Left lobe of liver (tissue), 2 donors: ENCODE measurements at places on chromosomes 4 and X. TPM values are rescaled to one million over a fixed set of nuclear protein-coding genes. Genes with fewer than 3 reads are reported as not detected.
A peak's percentile ranks its signal among the peaks of the same experiment; 100 is the strongest.

DNA sequence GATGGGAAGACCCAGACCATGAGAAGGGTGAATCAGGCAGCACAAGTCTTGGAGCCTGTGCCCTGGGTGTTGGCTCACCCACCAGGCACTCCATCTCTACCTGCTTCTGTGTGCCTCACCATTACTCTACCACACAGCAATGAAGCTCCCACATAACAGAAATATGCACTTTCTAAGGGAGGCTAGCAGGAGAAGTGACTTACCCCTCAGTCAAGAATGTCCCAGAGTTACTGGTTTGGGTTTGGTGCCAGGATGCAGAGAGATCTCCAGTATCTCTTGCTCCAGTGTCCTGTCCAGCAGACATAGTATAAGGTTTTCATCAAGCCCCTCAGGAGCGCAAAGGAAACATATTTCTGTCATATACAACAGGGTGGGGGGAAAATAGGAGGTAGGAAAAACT is 11.3 kb upstream of the RAB40A start:
- DNase-seq = no peak

DNA sequence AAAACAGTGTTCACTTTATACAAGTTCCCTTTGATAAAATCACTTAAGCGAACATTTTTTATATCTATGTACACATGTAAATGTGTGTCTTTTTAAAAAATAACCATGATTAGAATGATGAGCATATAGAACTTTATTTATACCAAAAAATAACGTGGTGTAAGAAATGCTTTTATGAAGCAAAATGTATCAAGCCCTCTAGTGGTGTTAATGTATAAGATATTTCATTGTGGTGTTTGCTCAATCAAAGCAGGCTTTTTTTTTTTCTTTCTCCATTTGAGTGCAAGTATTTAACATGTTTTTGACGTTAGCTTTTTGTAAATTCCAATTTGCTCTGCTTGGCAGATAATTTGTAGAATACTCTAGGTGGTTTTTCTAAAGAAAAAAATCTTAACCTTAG is 2092.4 kb upstream of the TENM3 start:
- DNase-seq = no peak

- DNase-seq = no peak
These were observed 140.7 kb downstream of the TMEM164 start for GRCh38 chrX:110143454-110144210.

- DNase-seq = no peak
These were observed 18.7 kb downstream of the RASGEF1B start for GRCh38 chr4:81453024-81453423.

- no peak for DNase-seq
These were observed 560 bp upstream of the TMSB4X start for GRCh38 chrX:12974305-12974795.

DNA sequence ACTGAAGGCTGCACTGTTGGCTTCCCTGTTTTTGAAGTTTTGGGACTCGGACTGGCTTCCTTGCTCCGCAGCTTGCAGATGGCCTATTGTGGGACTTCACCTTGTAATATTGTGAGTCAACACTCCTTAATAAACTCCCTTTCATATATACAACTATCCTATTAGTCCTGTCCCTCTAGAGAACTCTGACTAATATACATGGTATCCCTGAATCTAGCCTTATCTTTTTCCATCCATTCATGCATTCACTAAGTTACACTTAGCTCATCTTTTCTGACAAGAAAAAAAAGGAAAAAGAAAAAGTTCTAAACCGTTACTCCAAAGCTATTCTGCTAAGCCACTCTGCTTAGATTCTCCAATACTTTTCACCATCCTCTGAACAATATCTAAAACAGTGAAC is 1260.2 kb upstream of the PCDH7 start:
- no peak for DNase-seq

- no peak for DNase-seq
These were observed 35.9 kb upstream of the HPSE start for GRCh38 chr4:83370640-83370906.

GRCh38 chrX:136880003-136880451 is 498 bp downstream of the RBMX start:
- peak; percentile 44 for DNase-seq

DNA sequence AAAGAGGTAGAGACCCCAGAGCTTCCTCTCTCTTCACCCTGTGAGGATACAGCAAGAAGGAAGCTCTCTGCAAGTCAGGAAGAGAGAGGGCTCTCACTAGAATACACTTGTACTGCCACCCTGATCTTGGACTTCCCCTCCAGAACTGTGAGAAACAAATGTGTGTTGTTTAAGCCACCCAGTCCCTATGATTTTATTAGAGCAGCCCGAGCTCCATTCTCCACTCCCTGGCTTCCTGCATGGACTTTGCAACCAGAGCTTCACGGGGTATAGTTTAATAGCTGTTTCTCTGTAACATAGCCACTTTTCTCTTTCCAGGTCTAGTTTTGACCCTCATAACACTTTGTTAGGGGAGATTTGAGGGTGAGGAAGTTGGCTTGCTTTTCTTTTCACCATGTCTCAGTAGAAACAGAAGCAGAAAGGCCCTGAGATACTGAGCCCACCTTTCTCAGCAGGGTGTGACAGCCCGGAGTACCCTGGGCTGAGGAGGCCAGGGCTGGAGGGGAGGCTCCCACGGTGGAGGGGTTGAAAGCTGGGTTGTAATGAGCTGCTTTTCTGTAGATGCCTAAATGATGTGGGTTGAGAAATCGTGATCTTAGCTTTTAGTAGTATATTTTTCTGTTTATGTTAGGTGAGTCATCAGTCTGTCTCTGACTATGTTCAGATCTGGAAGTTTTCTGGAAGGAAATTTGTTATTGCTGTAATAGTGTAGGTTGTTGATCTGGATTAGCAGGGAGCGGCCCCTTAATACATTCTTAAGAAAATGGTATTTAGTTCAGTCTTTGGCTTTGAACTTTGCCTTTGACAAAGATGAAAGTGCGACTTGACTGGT is 118.6 kb downstream of the PTTG2 start:
- DNase-seq = no peak

DNA sequence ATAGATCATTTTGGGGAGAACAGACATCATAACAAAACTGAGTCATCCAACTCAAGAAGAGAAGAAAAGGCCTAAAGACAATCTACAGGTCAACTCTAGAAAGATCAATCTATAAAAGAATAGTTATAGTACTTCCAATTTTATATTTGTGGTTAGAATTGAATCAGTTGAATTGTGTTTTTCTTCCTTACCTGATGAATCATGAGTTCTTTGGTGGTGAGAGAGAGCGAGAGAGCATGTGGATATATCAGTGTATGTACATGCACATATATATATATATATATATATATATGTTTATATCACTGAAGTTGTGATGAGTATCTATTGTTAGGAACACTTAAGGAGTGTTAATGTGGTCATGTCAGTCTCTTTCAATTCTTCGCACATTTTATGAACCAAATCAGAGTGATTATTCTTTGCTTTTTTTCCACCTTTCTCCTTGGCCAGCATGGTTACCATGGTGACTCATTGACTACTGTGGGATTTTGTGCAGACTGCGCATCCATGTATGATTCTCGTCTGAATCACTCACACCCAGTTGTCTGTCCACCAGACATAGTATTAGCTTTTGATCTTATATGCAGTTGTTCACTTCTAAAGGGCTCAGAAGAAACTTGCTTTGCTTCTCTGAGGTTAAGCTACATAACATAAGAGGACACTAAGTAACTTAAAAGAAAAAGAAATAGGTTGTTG is 90.4 kb upstream of the RAB40AL start:
- DNase-seq = no peak

- DNase-seq = no peak
These were observed at the start of gene NHS for GRCh38 chrX:17374619-17375366. NHS (plus strand) TSS chrX:17375200; CDS start chrX:17375758, 558 bp downstream.

DNA sequence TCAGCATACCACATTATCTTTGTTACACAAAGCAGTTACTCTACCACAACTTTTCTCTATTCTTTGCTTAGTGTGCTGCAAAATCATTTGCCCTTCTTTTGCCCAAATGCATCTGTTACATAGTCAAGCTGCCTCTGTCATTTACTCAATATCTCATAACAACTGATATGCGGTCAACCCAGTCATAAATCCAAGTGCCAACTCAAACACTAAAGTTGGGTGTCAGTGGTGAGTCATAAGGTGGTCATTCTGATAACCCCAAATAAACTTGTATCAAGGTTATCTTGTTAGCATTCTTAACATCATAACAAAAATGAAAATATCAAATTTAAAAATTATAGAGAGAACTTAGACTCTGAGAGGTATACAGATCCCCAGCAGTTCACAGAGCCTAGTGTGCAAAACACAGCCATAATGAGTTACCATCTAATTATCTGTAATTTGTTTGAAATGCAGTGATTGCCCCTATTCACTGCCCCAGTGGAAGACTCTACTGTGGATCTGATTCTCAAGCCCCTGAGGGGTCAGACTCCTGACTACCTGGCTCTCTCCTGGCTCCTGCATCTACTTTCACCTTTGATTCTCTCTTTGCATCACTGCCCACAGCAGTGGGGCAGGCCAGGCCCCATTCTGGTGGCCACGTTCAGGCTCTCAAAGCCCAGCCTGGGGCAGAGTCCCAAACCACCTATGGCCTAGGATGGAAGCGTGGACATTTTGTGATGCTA is 29.2 kb downstream of the TBC1D9 start:
- DNase-seq = no peak

DNA sequence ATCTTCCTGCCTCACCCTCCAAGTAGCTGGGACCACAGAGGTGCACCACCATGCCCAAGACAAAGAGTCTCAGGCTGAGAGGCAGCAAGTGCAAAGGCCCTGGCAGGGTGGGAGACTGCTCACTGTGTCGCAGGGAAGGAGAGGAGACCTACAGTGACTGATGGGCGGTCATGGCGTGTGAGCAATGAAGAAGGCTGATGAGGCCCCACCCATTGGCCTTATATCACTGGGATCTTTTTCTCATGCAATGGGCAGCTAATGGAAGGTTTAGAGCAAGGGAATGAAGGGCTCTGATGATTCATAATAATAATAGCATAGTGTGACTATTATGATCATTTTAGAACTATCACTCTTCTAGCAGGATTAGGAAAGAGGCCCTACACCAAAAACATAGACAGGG is 20.9 kb downstream of the FAM9C start:
- no peak for DNase-seq

DNA sequence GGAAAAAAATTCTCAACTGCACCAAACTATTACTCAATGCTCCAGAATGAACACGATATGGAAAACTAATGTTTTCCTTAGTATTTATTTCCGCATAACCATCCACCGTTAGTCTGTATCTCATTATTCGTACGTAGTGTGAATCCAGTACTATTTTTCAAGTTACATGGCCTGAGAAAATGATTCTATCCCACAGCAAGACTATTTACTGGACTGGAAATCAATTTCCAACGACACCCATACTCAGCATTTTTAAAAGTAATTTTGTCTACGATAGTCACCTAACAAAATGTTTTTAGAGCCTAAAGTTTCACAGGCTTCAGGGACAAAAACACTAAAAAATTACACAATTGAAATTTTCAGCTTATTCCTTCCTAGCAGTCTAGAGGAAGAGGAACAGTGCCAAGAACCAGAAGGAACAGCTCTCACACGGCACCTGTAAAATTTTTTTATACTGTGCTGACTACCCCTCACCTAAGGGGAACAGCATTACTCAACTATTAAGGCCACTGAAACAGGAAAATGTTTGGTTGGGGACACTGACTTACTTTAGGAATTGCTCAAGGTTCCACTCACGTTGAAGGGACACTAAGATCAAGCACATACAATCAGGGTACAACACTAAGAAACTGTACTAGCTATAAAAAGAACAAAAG is 9.6 kb downstream of the UBE2D3 start:
- DNase-seq = no peak

DNA sequence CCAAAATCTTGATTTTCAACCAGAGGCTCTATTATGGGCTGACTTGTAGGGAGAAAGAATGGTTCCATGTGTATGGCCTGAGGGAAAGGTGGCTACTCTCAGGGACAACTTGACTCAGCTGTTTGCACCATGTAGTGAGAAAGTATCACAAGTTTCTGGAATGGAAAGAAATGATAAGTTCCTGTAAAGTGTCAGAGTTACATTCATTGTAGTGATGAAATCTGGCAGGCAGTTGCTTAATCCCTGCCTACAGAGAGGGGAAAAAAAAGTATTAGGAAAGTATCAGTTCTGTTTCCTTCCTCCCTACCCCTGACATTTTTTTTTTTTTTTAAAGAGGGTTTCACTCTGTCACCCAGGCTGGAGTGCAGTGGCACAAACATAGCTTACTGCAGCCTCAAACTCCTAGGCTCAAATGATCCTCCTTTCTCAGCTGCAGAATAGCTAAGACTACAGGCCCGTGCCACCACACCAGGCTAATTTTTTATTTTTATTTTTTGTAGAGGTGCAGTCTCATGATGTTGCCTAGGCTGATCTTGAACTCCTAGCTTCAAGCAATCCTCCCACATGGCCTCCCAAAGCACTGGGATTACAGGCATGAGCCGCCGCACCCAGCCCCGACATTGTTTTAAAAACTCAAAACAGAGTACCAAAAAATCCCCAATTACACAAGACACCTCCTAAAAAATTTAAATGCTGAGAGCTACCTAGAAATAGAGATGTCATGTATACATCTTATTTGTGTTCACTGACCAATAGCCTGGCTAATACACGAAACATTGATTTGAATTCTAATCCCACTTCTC is 4.8 kb upstream of the FBXL5 start:
- no peak for DNase-seq

The CTAG2 gene
- not detected for total RNA-seq

The RPL10 gene
- total RNA-seq = 1,085 TPM

The PROM1 gene
- 1.3 TPM for total RNA-seq

The BST1 gene
- total RNA-seq = 3.7 TPM

The CCKAR gene
- not detected for total RNA-seq

The TBL1X gene
- 33.3 TPM for total RNA-seq

The SLC25A31 gene
- not detected for total RNA-seq

The FRMD7 gene
- total RNA-seq = 0.05 TPM
